ENCODE measurements at places on chromosomes 6 and 20.
A peak's percentile ranks its signal among the peaks of the same experiment; 100 is the strongest.

DNA sequence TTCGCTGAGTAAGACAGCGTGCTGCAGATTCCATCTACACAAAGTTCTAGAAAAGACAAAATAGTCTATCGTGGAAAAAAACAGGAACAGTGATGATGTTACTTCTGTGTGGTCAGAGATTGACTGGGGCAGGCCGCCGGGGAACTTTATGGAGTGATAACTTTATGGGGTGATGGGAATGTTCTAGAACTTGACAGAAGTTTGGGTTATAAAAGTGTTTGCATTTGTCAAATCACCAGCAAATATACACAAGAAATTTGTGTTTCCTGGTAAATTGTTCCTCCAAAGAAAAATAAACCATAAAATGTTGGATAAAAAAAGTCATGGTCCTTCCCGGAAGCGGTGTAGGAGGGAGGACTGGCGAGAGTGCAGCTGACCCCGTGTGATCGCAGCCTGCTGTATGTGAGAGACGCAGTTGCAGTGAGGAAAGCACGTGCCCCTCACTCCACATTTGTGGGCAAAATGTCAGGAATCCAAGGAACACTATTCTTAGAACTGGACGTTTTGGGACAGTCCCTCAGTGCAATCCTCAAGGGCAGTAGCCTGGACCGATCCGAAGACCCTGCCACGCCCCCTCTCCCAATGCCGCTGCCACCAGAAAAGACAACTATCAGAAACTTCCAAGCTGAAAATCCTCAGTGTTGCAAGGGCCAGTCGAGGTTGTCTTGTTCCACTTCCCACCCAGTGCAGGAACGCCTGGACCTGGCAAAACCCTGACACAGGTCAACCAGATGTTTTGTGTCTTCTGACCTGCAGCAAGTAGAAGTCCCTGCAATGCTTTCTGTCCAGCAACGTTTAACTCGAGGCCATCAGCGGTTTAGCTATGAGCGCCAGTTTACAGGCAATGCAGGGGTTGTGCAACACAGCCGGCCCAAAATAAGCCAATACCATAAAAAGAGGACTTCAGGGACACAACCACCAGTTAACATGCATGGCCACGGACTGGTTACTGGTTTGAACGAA lies 80.5 kb upstream of the QKI start:
- no peak for DNase-seq

DNA sequence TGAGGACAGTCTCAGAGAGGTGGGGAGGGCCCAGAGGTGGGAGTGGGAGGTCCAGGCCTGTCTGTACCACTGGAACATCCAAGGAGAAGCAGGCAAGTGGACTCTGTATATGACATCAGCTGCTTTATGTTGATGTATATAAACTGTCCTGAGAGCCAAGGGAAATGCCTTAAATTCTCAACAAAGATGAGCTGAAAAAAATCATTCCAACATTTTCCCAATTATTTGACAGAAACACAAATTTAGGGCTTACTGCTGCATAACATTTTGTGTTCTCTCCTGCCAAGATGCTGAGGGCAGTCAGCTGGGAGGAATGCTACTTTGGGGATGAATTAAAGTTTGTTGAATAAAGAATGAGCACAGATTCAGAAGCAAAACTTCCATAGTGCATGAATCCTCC lies 52.8 kb downstream of the FOXC1 start:
- DNase-seq: no peak

DNA sequence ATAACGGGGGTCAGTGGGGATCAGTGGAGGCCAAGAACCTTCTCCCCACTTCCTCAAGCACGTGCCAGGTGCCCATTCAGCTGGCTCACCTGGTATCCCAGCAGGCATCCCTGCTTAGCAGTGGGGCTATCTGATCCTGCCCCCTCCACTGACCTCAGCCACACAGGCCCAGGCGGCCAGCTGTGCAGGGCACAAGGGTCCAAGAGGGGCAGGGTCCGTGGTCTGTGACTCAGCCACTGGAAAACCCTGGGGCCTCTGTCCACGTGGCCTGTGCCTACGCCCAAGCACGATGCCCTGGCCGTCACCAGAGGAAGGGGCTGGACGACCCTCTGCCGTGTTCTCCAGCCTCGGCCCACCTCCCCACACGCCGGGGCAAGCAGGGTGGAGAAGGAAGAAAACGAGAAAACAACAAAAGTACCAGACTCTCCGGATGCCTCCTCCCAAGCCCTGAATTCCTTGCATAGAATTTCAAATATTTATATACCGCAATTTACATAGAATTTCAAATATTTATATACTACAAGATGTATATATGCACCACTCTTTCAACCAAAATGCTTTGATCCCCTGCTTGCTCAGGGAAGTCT lies 12.1 kb downstream of the PXDC1 start:
- DNase-seq: no peak

DNA sequence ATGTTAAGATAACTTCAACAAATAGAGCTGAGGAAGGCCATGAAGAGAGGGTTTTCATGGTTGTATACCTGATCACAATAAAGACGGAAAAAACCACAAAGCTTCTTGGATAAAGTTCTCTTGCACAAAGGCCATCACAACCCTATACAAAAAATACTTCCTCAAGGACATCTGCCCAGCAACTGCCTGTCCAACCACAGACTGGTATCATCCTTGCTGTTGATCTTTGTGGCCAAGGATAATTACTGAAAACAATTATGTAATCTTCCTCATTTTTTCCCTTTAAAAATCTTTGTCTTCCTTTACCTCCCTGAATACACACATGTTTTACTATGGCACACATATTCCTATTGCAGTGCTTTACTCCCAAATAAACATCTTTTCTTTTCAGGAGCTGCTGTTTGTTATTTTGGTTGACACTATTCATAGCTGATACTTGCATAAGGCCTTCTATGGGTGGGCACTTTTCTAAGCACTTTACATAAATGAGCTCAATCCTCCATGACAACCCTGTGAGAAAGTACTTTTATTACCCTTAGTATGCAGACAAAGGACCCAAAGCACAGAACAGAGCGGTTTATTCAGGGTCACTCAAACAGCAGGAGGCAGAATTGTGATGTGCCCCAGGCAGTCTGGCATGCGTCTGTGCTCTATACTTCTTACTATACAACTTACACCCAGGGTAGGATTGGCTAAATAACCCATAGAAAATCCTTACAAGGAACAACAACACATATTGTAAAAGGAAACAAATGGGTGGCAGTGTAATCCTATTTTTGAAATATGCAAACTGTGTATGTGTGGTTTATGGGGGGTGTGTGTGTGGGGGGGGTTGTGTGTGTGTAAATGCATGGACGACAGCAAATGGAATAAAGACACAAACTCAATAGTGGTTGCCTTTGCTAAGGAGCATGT lies 35.1 kb downstream of the SNRNP48 start:
- DNase-seq: no peak

DNA sequence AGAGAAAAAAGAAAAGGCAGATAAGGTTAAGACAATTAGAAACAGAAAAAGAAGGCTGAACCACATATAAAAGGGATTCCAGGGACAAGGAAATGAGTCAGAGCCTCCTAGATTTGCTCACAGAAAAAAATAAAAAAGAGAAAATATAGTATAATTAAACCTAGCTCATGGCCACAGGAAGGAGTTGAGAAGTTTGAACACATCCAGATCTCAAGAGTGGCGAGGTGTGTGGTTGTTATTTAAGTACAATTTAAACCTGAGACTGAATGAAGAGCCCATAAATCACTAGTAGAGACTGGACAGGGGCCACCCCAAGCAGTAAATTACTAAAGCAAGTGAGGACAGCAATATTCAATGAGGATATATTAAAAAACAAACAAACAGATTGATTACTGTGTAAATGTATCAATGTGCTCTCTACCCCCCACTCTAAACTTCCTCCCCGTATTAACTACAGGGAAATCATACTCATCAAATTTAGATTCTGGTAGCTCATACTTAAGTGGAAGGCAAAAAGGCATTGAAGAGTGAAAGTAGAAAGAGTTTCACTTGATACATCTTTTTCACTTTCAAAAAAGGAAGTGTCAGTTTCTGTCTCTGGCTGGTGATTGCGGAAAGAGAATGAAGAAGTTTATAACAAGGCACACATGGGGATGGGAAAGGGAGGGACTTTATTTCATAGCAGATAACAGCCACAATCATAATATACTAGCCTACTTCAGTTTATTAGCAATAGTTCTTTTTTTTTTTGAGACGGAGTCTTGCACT lies 49.3 kb upstream of the SCAF8 start:
- peak; percentile 50 for DNase-seq

Data from hepatic stellate cell (primary cell).